ENCODE measurements at places on chromosomes 4 and X.

GRCh38 chrX:135347381-135348016 lies 38.2 kb downstream of the ETDC start:
- DNase-seq, result no peak

DNA sequence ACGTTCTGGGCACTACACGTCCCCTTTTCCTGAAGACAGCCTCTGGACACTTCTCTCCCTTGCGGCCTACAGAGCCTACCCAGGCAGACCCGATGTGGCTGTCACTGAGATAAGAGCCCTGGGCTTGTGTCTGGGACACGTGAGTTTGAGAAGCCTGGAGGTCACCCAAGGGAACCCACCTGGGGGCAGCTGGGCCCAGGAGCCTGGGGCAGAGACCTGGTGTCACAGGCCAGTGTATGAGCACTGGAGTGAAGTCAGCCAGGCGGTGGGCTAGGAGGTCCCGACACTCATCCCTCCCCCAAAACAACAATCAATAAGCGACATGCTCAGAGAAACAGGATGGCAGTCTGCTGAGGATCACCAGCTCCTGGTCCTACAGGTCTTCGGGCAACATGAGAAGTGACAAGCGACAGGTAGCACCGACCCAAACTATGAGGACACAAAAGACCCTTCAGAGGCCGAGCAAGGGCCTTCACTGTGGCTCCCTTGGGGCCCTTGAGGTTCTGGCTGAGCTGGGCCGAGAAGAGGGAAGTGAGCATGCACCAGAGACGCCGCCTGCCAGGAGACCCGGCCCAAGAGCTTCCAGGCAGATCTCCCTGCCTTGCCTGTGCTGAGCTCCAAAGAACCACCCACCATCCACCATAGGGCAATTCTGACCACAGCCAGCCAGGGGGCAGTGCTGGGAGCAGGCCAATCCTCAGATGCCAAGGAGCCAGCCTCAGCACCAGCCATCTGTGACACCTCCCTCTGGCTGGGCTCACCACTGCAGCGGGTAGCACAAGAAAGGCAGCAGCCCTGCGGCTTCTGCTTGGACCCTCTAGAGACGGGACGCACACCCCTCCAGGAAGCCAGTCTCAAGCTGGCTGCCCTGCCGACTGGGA lies 11.0 kb upstream of the DUSP9 start:
- DNase-seq, result peak; percentile 79

- peak; percentile 2 for DNase-seq
Observed at GRCh38 chrX:8179656-8180055, 8.6 kb upstream of the VCX2 start.

DNA sequence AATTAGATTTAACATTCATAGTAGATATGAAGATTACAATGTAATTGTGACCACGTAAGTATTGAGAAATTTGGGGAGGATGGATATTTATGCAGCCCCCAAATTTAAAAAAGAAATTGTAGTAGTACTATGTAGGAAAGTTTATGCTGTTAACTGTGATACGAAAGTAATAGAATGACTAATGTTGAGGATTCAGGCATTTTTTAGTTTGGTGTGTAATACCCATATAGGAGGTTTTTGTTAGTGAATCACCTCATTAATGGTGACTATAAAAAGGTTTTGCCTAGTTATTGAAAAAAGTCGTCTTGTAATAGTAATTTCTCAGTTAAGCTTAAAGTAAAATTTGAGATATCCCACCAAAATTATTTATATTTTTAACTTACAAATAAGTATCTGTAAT lies 67.2 kb downstream of the SMARCAD1 start:
- DNase-seq, result no peak

GRCh38 chr4:81919810-81920209 lies 448.1 kb upstream of the RASGEF1B start:
- DNase-seq, result no peak

- no peak for DNase-seq
Observed at GRCh38 chr4:52838729-52839586, 23.2 kb upstream of the RASL11B start.

GRCh38 chrX:46626566-46626965 lies 53.0 kb downstream of the CHST7 start:
- no peak for DNase-seq

DNA sequence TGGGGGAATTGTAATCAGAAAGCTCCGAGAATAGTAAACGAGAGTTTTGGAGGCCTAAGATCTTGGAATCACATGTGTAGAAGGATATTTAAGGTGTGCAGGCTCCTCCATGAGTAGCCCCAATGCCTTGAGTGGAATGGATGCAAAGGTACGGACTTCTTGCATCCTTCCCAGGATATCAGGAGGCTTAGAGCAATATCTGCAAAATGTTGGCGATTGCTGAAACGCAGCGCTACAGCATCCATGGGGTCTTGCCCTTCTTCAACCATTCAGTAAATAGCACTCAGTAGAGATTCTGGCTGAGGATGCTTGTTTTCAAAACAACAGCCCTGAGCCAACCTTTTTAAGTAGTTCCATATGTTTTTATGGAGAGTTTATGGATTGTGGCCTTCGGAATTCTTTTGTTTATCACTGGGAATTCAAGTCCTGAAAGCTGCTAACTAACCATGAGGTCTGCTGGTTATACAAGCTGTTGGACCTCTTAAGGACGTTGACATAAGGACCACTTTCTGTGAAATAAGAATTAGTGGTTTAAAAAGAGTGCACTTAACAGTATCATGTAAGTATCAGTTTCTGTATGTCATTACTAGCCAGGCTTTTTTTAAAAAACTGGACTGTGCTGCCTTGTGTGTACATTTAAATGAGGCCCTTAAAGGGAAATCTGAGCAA lies 228.8 kb upstream of the PGRMC2 start:
- DNase-seq, result no peak

DNA sequence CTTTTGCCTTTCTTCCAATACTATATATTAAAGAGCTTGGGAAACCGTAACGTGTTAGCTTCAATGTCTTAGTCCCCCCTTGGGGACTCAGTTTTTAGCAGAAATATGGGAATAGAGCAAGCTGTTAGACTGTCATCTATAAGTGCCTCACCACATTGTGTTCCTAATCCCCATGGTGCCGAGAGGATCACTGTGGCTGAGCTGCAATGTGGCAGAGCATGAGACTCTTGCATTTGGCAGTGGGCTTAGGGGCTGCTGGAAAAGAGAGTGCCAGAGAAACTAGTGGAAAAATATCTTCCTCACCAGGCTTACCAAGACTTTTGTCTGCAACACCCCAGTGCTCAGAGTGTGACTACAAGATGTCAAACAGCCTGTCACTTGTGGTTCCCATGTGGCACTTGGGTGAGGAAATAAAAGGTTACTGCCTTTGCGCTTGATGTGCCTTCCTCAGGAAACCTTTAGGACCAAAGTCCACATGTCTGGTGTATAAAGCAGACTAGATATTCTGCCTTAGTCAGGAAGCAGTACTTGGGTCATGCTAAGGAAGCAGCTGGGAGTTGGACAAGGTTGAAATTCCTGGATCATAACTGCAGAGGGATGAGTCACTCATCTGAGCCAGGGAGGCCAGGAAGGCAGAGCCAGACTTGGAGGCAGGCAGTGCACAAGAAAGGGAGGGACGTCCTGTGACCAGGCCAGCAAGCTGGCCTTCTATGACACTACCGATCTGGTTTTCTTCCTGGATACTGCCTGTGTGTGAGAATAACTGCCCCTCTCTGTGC lies 9.7 kb upstream of the MAGEA4 start:
- DNase-seq, result no peak

DNA sequence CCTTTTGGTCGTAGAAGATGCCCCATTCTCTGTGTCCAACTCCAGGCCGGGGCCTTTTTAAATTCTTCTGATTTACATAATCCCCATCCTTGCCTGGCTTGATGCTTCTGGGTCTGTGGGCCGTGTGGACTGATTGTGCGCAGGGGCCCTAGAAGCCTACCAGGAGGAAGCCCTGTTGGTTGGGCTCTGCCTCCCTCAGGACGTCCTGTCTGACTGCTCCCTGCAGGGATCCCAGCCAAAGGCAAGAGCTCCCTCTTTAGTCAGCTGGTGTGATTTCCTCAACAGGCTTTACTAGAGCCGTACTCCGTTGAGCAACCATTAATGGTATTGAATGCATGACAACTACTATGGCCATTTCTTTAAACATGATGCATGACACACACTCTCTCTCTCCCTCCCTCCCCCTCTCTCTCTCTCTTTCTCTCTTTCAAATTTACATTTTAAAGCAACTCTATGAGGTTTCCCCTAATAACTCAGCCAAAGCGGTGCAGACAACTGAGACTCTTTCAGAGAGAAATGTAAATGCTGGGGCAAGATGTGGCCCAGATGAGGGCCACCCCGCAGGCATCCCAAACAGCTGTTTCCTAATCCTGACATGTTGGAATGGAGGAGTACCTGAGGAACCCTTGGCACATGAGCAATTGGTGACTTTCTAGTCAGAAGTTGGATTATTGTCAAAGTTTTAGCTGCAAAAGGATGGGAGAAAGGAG lies 117.3 kb downstream of the DRD5 start:
- DNase-seq, result peak; percentile 82

DNA sequence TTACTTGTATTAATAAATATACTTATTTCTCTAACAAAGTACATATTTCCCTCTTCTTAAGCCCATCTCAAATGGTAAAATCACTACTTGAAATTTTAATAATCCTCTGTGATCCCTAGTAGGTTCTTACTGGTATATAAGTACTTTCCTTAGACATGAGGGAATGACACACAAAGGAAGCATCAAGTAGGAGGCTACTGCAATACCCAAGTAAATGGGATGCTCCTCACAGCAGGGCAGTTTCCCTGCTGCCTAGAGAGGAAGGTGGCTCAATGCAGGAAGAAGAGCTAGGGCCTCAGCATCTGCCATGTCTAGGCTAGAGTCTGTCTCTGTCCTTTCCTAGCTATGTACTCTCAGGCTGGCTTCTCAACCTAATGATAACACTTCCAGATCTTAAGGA lies 122.1 kb upstream of the DIPK2B start:
- no peak for DNase-seq

DNA sequence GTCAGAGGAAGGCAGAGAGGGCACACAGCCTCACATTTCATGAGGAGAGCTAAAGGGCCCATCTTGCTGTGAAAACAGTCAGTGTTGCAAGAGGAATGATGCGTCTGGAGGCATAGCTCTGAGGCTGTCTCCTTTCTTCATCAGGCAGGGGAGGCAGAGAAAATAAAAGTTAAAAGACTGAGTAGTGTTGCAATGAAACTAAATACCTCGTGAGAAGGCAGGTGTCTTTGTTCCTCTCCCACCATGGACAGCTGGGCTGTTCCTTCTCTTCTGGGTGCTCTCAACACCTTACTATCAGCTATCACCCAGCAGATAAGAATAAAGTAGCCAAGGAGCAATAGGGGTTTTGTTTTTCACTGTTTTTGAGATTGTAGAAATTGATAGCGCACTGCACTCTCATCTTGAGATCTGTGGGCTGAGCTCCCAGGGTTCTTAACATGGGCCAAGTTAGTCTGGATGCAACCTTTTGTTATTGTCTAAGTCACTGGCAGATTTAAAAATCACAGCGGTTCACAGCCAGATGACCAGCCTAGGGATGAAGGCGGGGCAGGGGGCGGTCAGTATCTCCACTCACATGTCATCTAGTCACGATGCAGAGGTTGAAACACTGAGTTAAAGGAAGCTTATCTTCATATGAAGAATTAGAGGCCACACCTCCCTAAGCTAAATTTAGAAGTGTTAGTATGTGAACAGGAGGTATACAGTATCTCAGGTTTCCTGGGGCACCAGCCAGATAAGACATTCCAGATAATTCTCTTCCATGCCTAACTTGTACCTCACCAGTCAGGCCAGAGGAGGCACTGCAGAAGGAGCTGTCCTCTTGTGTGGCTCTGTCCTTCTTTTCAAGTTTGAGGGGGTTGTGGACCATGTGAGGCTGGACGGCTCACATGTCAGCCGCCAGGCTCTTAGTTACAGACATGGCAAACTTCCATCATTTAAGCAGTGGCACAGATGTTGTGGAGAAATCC lies 36.9 kb downstream of the PARM1 start:
- DNase-seq, result peak; percentile 20

Measured in SK-MEL-5 (cell line).